IMR-90 (cell line): ENCODE measurements at places on chromosomes 7 and 10. TPM values are rescaled to one million over a fixed set of nuclear protein-coding genes. Genes with fewer than 3 reads are reported as not detected.

GRCh38 chr7:69773535-69774225, 175.4 kb downstream of the AUTS2 start:
- no peak for DNase-seq

DNA sequence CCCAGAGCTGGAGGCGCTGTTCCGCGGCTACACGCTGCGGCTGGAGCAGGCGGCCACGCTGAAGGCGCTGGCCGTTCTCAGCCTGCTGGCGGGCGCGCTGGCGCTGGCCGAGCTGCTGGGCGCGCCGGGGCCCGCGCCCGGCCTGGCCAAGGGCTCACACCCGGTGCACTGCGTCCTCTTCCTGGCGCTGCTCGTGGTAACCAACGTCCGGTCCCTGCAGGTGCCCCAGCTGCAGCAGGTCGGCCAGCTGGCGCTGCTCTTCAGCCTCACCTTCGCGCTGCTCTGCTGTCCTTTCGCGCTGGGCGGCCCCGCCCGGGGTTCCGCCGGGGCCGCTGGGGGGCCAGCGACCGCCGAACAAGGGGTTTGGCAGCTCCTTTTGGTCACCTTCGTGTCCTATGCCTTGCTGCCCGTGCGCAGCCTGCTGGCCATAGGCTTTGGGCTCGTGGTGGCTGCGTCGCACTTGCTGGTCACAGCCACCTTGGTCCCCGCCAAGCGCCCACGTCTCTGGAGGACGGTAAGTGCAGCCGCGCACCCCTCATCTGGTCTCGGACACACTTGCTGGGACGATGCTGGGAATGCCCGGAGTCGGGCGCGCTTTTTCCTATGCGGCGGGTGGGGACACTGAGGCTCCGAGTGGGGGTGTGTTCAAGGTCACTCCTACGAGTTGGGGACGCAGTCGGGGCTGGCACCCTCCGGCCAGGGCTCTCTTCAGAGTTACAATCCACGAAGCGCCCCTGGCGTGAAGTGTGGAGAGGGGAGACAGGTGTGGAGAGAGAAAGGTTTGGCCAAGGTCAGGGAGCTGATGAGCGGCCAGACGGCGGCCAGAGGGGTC, 717 bp downstream of the ADCY1 start:
- DNase-seq: peak; percentile 49

- no peak for DNase-seq
Measured at GRCh38 chr10:80894797-80895467, 357.2 kb downstream of the SH2D4B start.

DNA sequence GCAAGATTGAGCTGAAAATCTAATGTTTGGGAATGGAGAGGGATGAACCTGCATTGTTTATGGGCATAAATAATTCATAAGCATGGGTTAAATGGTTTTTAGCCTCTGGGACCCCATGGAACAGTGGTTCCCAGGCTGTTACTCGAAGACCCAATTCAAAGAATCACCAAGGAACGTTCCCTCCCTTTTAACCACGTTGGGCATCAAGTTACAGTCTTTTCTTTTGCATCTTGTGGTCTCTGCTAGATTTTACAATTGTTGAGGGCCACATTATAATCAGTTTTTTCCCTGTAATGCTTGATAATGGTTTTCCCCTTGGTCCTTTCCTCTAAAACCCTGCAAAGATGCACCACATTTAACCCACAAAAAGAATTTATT, 2.5 kb downstream of the CALN1 start:
- DNase-seq: no peak

DNA sequence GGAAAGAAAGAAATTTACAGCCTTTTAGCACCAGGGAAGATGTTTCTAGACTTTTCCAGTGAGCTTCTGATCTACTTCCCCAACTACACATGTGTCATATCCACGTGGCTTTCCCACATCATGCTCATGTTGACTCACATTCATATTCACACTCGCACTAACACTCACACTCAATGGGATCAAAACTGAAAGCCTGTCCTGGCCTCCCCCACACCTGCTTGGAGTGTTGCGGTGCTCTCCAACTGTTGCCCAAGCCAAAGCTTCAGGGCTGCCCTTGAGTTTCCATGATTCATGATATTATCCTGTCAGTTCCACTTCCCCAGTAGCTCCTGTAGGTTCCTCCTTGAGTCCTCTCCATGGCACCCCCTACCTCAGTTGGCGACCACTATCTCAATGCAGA, 444.4 kb downstream of the GATA3 start:
- DNase-seq: no peak

The CBX3 gene
- 65.6 and 76.5 TPM in 2 replicates for polyA plus RNA-seq

The CALN1 gene
- not detected in 2 replicates for polyA plus RNA-seq

The IFIT1B gene
- not detected in 2 replicates for polyA plus RNA-seq
